Esophagus squamous epithelium (tissue), 5 donors: ENCODE measurements at places on chromosomes 2 and 18.

DNA sequence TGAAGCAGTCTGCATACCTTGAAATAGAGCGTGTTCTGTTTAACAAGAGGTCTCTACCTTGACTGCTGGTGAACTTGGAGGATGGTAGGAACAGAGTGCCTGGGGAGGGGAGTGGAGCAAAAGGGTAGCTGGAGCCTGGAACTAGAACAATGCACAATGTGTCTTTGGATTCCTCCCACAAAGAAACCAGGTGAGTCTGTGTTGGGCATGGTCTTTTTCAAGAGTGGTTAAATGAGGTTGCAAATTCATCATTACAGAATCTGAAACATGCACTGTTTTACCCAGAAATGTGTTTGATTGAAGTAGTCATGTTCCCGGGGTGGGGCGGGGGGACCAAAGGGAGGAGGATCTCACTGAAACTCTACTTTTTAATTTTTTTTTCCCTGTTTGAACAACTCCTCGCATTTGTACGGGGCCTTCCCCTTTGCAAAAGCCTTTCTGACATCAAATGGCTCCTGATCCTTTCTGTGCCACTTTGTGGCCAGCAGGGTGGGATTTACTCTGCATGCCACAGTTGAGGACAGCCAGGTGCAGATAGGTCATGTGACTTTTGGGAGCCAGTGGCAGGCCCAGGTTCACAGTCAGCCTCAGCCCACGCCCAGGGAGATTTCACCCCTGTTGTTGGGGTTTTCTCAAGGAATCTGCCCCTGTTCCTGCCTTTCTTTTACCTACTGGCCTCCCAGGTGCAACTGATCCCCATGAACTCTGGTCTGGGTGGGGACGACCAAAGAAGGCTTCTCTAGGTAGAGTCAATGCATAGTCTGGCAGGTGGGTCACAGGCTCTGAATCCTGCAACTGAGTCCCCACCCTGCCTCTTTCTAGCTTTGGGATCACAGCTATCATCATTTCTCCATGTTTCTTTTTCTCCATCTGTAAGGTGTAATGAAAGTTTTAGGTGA, 28.2 kb downstream of the MYCN start:
- DNase-seq, result no peak

GRCh38 chr2:33202641-33203522, 256.1 kb downstream of the LTBP1 start:
- DNase-seq, result no peak

GRCh38 chr2:46471-47345, at the start of gene FAM110C:
TSS of gene FAM110C (minus strand) at chr2:46505. CDS start at chr2:46385, 120 bp downstream.
- DNase-seq, result no peak

DNA sequence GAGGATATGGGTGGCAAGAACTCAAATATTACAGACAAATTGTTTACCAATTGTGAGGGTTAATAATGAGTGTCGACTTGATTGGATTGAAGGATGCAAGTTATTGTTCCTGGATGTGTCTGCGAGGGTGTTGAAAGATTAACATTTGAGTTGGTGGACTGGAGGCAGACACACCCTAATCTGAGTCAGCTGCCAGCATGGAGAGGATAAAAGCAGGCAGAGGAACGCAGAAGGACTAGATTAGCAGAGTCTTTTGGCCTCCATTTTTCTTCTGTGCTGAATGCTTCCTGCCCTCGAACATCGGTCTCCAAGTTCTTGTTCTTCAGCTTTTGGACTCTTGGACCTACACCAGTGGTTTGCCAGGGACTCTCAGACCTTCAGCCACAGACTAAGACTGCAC, 1503.7 kb downstream of the LRP1B start:
- DNase-seq, result no peak

GRCh38 chr2:171894612-171894947, 536 bp upstream of the SLC25A12 start:
- DNase-seq, result no peak

GRCh38 chr2:229195346-229195947, 75.6 kb downstream of the PID1 start:
- DNase-seq, result no peak

DNA sequence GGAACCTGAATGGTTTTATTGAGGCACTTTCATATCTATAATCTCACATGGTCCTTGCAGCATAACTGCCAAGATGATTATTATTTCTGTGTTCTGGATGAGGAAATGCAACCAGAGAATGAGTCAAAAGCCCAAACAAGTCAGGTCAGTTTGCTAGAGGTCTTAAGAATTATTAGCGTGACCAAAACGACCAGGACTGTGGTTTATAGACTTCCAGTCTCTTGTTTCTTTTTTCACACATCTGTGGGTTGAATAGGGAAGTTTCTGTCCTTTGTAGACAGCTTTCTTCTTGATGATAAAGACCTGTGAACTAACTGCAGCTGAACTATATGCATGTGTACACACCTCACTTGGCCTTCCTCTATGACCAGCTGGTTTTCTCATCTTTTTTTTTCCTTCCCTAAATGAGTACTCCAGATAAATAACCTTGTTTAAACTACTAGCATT, 13.9 kb downstream of the ADAM23 start:
- DNase-seq, result no peak

DNA sequence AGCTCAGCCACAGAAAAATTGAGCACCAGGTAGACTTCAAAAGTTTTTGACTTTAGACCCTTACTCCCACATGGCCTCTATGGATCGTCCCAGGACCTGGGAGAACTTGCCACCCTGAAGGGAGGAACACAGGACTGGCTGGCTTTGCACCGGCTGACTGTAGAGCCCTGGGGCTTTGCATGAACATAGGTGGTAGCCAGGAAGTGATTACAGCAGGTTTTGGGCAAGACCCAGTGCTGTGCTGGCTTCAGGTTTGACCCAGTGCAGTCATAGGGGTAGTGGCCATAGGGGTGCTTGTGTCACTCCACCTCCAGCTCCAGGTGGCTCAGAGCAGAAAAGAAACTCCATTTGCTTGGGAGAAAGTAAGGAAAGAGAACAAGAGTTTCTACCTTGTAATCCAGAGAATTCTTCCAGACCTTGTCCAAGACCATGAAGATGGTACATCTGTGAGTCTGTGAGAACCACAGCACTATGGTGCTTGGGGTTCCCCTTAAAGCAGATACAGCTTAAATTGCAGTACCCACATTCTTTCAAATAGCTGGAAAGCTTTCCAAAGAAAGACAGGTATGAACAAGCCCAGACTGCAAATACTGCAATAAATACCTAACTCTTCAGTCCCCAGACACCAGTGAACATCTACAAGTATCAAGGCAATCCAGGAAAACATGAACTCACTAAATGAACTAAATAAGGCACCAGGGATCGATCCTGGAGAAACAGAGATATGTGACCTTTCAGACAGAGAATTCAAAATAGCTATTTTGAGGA, 13.0 kb upstream of the SESTD1 start:
- no peak for DNase-seq

DNA sequence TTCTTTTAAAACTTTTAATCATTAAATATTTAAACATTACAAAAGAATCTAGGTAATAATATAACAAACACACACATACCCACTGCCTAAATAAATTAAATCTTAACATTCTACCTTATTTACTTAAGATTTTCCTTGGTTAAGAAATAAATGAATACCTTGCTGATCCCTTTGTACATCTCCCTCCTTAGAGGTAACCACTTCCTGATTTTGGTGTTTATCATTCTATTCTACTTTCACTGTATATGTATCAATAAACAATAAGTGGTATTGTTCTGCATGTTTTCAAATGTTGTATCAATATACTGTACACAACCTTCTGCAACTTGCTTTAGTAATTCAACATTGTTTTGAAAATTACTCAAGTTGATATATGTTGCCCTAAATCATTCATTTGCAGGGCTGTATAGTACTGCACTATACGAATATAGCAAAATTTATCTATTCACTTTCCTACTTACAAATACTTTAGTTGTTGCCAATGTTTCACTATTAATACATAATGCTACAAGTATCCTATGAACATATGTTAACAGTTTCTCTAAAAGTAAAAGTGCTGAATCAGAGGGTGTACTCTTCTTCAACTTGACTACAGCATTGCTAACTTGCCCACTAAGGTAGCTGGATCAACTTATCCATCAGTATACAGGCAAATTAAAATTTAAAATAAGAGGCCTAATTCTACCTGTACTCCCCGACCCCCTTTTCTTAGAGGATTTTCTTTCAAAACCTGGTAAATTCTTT, 65.8 kb downstream of the MEMO1 start:
- DNase-seq, result no peak

- DNase-seq, result no peak
Measured at GRCh38 chr2:229879191-229879950, 42.4 kb downstream of the TRIP12 start.

- no peak for DNase-seq
Measured at GRCh38 chr2:55590810-55591440, 26.5 kb downstream of the PPP4R3B start.

DNA sequence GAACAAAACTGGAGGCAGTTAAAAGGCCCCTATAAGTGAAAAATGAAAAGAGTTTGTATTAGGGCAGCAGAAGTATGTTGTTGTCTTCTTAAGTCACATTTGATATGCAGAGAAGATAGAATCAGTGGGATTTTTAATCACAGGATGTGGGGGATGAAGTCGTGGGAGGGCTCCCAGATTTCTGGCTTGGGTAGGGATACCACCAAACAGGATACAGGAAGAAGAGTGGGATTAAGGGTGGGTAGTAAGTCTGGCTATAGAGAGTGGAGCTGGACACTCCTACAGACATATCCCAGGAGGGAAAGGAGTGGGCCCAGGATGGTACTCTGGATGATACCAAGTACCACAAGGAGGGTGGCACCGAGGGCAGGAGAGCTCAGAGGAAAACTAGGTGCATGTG, 99.3 kb downstream of the GAREM1 start:
- no peak for DNase-seq

DNA sequence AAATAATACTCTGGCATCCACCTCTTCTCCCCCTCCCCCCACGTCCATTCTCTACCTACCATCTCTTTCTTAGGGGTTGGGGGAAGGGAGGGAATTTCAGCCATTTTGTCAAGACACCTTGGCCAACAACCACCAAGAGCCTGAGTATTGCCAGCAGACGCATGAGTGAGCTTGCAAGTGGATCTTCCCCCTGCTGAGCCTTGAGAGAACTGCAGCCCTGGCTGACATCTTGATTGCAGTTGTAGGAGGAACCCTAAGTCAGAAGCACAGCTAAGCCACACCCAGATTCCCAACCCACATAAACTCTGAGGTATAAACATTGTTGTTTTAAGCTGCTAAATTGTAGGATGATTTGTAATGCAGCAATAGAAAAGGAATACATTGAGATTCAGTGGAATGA, 165.6 kb downstream of the TMEFF2 start:
- no peak for DNase-seq

DNA sequence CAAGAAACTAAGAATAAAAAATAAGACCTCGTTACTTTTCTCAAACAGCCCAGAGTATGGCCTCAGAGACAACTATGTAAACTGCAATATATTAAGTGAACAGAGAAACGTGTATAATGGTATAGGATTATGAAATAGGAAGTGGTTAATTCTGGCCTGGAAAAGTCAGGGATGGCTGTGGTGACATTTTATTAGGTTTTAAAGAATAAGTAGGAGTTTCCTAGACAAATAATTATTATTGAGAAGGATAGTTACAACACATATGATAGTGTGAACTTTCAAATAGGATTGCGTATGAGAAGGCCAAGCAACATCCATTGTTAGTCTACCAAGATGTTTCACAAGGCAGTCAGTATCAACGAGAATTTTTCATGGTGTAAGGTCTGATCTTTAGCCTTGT, 244.1 kb downstream of the LPIN1 start:
- no peak for DNase-seq

GRCh38 chr2:102737431-102737830, 24.4 kb upstream of the TMEM182 start:
- DNase-seq, result no peak

GRCh38 chr2:239293775-239294430, 106.9 kb downstream of the HDAC4 start:
- no peak for DNase-seq

- no peak for DNase-seq
Measured at GRCh38 chr2:22518641-22519040, 866.3 kb upstream of the KLHL29 start.

- no peak for DNase-seq
Measured at GRCh38 chr2:54455563-54456361, at the start of gene SPTBN1. TSS of gene SPTBN1 (plus strand) at chr2:54456327. CDS start at chr2:54526419, 70,092 bp downstream.

GRCh38 chr18:4549164-4549872, 94.2 kb upstream of the DLGAP1 start:
- no peak for DNase-seq

DNA sequence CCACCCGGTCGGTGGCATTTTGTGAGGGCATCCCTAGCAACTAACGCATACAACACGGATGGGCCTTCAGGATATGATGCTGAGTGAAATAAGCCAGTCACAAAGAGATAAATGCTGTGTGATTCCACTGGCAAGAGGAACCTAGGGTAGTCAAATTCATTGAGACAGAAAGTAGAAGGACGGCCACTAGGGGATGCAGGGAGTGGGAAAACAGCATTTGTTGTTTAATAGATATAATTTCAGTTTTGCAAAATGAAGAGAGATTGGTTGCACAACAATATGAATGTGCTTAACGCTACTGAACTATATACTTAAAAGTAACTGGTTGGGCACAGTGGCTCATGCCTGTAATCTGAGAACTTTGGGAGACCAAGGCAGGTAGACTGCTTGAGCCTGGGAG, 112.9 kb downstream of the AFF3 start:
- DNase-seq, result no peak

GRCh38 chr18:49616618-49617328, 54.9 kb downstream of the LIPG start:
- no peak for DNase-seq

- DNase-seq, result no peak
Measured at GRCh38 chr18:65093346-65093745, 657.5 kb upstream of the CDH7 start.

DNA sequence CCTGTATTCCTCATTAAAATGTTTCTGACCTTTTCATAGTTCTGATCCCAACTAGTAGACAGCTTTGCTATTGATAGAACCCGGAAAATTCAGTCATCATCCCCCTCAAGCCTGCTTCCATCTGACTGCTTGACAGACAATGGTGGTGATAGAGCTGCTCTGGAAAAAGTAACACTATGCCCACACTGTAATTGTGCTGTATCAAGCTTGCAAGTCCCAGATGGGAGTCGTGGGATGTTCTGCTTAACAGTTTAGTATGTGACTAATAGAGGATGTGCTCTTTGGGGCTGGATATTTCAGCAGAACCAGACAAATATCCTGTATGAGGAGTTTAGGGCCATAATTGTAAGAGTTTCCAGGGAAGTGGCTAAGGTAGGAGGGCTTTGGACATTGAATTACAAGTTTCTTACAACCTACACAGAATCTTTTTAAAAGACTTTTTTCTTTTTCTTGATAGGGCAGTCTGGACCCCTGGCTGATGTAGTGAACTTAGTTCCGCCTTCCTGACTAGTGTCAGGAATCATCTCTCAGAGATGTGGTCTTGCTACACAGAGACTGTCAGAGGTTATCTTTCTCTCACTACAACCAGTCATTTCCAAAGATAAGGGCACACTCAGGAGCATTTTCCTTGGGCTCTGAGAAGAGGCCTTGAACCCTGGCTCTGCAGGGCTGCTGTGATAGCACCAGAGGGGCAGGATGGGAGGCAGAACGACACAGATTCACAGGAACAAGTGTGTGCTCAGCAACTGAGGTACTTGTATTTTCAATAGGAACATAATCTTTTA, 158.0 kb upstream of the RBMS1 start:
- no peak for DNase-seq

- no peak for DNase-seq
Measured at GRCh38 chr2:238299803-238300202, 11.4 kb upstream of the PER2 start.

GRCh38 chr2:206176121-206176520, 16.4 kb downstream of the EEF1B2 start:
- DNase-seq, result no peak

GRCh38 chr2:44061876-44062275, 66.1 kb upstream of the LRPPRC start:
- no peak for DNase-seq
